Spleen (tissue), 13 donors: ENCODE measurements at places on chromosomes 4 and X. TPM values are rescaled to one million over a fixed set of nuclear protein-coding genes. Genes with fewer than 3 reads are reported as not detected.

- no peaks in the 10 kb centered on the region for H3K27me3 ChIP-seq
- no peaks in the 10 kb centered on the region for H3K36me3 ChIP-seq
- peaks cover 22% of the 10 kb centered on the region for H3K4me1 ChIP-seq
- H3K4me3 ChIP-seq: no peak overlapping the region
Observed at GRCh38 chrX:46713672-46714490, 45.0 kb downstream of the SLC9A7 start.

DNA sequence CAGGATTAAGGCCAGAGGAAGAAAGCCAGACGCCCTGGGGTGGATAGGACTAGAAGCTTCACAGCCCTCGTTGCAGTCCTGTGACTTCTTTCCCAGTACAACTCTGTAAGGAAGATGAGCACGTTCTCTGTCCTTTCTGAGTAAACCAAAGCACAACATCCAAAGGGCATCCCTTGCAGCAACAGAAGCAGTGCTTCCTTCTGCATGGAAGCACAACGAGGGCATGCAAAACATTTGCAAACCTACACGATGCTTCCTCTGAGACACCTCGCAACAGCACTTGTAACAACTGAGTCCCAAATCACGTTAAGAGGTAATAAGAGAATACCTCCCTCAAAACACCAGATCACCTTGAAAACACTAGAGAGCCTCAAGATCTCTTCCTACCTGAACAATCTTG lies 335.7 kb upstream of the RASGEF1B start:
- no peaks in the 10 kb centered on the region for H3K27me3 ChIP-seq
- H3K27ac ChIP-seq: no peak overlapping the region
- H3K36me3 ChIP-seq: no peaks in the 10 kb centered on the region
- H3K4me1 ChIP-seq: peaks cover 14% of the 10 kb centered on the region
- no peak for DNase-seq

DNA sequence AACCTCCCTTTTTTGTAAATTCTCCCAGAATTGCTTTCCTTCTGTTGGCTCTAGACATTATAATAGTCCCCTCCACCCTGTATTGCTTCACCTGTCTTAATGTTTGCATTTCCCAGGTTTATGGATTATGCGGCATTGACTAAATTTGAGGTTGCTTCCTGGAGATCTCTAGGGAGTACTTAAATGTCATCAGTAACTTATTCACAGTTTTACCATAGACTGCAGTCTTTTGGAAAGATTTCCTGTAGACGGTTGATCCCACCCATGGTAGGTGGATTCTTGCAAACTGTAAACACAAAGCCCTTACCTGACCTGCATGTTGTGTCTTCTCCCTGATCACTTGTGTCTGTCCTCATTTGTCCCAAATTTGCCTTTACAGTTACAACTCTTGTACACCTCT lies 6.2 kb upstream of the NOX1 start:
- no peak overlapping the region for H3K4me3 ChIP-seq
- DNase-seq: no peak
- H3K4me1 ChIP-seq: no peaks in the 10 kb centered on the region
- no peaks in the 10 kb centered on the region for H3K36me3 ChIP-seq
- no peaks in the 10 kb centered on the region for H3K27me3 ChIP-seq
- H3K27ac ChIP-seq: no peak overlapping the region

NDUFC1 gene
- 34.9 TPM for total RNA-seq

ZNF182 gene
- 13.7 TPM for total RNA-seq

DNA sequence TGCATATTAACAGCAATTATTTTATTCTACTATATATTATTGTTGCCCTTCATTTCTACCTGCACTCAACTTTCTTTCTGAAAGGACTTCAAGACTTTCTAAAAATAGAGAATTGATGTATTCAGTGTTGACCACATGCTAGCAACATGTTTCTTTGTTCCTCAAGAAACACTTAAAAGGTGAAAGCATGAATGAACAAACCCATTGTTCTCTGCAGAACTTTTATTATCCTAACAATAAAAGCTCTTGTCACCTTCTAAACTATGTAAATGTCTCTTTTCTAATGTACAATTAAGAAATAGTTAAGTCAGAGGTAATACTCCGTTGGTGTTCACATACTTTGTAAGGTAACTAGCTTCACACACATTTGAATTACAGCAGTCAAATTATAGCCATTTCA lies 638.7 kb downstream of the FSTL5 start:
- H3K27me3 ChIP-seq: no peaks in the 10 kb centered on the region
- no peaks in the 10 kb centered on the region for H3K36me3 ChIP-seq
- no peak overlapping the region for H3K4me3 ChIP-seq
- DNase-seq: no peak

- no peaks in the 10 kb centered on the region for H3K27me3 ChIP-seq
- H3K27ac ChIP-seq: no peak overlapping the region
- no peaks in the 10 kb centered on the region for H3K36me3 ChIP-seq
- DNase-seq: no peak
- no peak overlapping the region for H3K4me3 ChIP-seq
- no peaks in the 10 kb centered on the region for H3K4me1 ChIP-seq
Observed at GRCh38 chrX:115503099-115503498, 57.9 kb upstream of the PLS3 start.

ZFP92 gene
- total RNA-seq: 2.2 TPM

DNA sequence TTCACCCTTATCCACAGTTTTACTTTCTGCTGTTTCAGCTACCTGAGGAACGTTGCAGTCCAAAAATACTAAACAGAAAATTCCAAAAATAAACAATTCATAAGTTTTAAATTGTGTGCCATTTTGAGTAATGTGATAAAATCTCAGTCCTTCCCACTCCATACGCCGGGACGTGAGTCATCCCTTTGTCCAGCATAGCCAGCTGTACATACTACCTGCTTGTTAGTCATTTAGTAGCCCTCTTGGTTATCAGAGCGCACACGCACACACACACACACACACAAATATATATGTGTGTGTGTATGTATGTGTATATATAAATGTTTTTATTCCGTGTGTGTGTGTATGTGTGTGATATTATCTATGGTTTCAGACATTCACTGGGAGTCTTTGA lies 4.8 kb upstream of the CCSER1 start:
- no peak for DNase-seq
- H3K27ac ChIP-seq: no peak overlapping the region
- no peaks in the 10 kb centered on the region for H3K36me3 ChIP-seq
- peaks cover 10% of the 10 kb centered on the region for H3K4me1 ChIP-seq
- H3K27me3 ChIP-seq: peaks cover 15% of the 10 kb centered on the region
- H3K4me3 ChIP-seq: no peak overlapping the region

DNA sequence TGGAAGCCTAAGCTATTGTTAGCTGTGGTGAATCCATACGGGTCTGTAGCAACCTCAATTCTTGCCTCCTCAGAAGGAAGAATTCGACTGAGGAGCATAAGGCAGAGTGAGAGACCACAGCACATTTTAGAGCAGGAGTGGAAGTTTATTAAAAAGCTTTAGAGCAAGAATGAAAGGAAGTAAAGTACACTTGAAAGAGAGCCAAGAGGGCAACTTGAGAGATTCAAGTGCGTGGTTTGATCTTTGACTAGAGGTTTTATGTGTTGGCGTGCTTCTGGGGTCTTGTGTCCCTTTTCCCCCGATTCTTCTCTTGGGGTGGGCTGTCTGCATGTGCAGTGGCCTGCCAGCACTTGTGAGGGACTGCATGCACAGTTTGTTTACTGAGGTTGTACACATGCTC lies 880.6 kb upstream of the INTU start:
- H3K27me3 ChIP-seq: no peaks in the 10 kb centered on the region
- DNase-seq: no peak
- no peaks in the 10 kb centered on the region for H3K4me1 ChIP-seq
- no peaks in the 10 kb centered on the region for H3K36me3 ChIP-seq

DNA sequence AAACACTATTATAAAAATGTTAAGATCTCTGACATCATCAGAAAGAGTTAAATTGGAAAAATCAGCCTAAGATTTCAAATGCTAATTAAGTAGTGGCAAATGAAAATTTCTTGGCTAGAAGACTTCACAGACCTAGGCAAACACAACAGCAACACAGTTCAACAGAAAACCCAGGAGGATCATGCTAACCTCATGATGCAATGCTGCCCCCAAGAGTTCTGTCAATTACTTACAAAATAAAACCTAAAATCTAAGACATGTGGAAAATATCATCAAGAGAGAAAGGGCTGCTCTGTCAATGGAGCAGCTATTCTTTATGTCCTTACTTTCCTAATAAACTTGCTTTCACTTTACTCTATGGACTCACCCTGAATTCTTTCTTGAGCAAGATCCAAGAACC lies 21.0 kb downstream of the S100G start:
- H3K27me3 ChIP-seq: peaks cover 1% of the 10 kb centered on the region
- H3K4me3 ChIP-seq: no peak overlapping the region
- H3K27ac ChIP-seq: no peak overlapping the region
- no peak for DNase-seq

RASL11B gene
- 49.7 TPM for total RNA-seq

CT45A2 gene
- total RNA-seq: not detected
